Lower leg skin (tissue), 4 donors: ENCODE measurements at places on chromosomes 2 and 18.

GRCh38 chr2:232421189-232421785, 14.6 kb downstream of the ALPG start:
- no peak for DNase-seq

- no peak for DNase-seq
Measured at GRCh38 chr2:220422676-220423075, 795.2 kb downstream of the SLC4A3 start.

- DNase-seq, result no peak
Measured at GRCh38 chr2:67974559-67975430, 88.0 kb downstream of the C1D start.

DNA sequence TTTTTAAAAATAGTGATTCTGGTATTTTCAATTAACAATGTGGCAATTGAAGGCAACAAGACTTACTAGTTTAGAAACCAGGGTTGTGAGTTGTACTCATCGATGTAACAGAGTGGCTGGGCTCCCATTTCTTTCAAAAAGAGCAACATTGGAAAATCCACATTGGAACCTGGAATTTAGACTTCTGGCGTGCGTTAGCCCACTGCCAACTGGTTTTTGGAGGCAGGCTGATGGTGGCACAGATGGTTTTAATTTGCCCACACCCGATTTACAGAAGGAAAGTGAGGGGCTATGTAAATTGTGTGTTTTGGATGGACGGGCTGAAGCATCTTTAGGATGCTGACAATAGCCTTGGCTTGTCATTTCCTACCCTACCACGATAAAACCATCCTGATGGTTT, 66.3 kb downstream of the TRPM8 start:
- no peak for DNase-seq

GRCh38 chr18:75244351-75245313, 34.0 kb downstream of the TSHZ1 start:
- no peak for DNase-seq

DNA sequence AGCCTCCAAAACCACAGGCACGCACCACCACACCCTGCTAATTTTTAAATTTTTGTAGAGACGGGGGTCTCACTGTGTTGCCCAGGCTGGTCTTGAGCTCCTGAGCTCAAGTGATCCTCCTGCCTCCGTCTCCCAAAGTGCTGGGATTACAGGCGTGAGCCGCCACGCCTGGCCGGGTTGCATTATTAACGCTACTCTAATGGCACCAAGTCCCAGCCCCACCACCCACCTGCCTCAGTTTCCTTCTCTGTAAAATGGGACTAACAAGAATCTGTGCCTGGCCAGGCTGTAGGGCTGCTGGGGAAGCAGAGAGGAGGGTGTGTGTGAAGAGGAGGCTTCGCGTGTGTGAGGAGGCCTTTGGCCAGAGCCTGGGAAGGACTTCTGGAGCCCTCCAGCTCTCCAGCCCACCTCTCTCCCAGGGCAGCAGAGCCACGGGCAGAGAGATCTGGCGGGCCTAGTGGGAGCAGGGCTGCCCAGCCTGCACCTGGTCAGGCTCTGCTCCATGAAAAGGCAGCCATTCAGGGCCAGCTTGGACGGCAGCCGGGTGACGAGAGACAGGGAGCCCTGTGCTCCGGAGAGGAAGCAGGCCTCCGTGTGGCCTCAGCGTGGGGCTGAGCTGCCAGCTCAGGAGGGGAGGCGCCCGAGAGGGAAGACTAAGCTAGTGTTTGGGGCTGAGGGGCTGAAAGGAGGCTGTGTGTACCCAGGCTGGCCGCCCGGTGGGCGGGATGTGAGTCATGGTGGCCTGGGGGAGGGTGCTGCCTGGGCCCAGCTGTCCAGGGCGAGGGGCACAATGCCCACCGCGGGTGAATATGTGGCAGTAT, 7.4 kb upstream of the B3GNT7 start:
- DNase-seq, result no peak

- no peak for DNase-seq
Measured at GRCh38 chr2:33442528-33443079, 33.8 kb upstream of the RASGRP3 start.

- no peak for DNase-seq
Measured at GRCh38 chr18:26357960-26358359, 131.7 kb downstream of the TAF4B start.

GRCh38 chr2:113058998-113059960, at the start of gene IL36RN:
Gene IL36RN (plus strand): TSS chr2:113059198. CDS start chr2:113059439, 241 bp downstream.
- DNase-seq, result peak; percentile 7
